ENCODE measurements at places on chromosomes 5 and 9. TPM values are rescaled to one million over a fixed set of nuclear protein-coding genes. Genes with fewer than 3 reads are reported as not detected.

DNA sequence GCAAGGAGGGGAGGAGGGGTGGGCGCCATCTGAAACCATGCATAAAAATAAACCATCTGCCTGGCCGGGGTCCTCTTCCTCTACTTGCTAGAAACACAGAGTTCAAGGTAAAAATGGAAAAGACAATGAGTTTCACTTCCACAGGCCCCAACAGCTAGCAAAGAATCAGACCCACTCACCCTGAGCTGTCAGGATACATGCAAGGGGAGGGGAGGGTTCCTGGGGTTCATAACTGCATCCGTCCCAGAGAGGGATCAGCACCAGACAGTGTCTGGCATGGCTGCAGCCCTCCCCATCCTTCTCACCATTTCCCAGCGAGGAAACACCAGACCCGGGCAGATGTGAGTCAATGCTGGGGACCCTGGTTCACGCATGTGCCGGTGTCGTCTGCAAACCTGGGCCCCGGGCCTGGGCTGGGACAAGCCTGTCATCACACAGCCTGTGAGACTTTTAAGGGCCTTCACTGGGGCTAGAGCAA is 55.4 kb downstream of the SEMA4D start:
- DNase-seq: no peak

DNA sequence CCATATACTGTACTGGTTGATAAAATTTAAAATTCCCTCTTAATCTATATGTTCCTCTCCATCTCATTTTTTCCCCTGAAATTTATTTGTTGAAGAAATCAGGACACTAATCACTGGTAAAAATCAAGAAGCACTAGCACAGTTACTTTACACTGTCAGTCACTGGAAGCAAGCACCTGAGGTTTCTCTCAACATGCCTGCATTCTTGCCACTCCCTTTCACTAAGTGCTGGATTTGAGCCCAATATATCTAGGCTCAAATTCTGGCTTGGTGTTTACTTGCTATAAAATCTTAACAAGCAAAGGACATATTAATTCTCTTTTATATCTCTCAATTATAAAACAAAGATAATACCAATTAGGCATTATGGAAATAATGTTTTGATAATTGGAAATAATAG is 58.6 kb downstream of the DIAPH1 start:
- DNase-seq: no peak

- no peak for DNase-seq
These were observed 8.5 kb downstream of the NEK6 start for GRCh38 chr9:124266139-124266825.

- DNase-seq: no peak
These were observed 154.2 kb downstream of the TMC1 start for GRCh38 chr9:72675586-72675985.

Gene EDIL3
- 29.7 TPM for total RNA-seq

GRCh38 chr5:82526540-82526939 is 248.4 kb upstream of the RPS23 start:
- no peak for DNase-seq

Gene ZNF300
- 6.0 TPM for total RNA-seq

- no peak for DNase-seq
These were observed 943 bp downstream of the NOP16 start for GRCh38 chr5:176387384-176387925.

Gene HRH2
- total RNA-seq: 0.06 TPM

- DNase-seq: no peak
These were observed 346.0 kb upstream of the PANK3 start for GRCh38 chr5:168925160-168925559.

Gene C5orf46
- total RNA-seq: not detected

- DNase-seq: no peak
These were observed 23.1 kb downstream of the ADGRD2 start for GRCh38 chr9:124473310-124473709.

GRCh38 chr9:85662573-85662972 is 79.2 kb downstream of the AGTPBP1 start:
- no peak for DNase-seq
